Stimulated activated CD8-positive, alpha-beta memory T cell treated with anti-CD3 and anti-CD28 coated beads, Interleukin-15, amount 100 ng/mL, for 4 hours (primary cell): ENCODE measurements at places on chromosomes 5 and 9.

DNA sequence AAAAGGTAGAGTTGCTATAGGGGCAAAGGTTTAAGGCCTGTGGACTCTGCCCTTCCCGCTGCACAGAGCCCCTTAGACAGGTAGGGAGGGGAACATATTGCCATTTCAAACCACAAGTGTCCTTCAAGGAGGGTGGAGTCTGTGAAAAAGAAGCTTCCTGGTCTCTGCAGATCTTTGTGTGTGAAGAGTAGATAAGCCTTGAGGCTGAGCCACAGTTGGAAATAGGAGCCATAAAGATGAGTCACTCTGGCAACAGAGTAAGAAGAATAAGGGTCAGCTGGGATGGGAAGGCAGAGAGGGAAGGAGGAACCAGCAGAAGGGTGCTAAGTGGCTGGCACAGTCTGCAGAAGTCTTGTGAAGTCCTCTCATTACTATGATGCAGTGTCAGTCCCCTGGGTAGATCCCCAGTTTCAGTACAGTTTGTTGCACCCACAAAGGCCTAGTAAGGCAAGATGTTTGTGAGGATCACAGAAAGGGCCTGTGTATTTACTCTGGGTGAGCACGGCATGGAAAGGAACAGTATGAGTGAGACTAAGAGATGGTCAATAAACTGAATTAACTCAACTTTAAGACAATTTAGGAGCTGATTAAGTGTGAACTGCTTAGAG lies 18.1 kb downstream of the GRXCR2 start:
- no peak for DNase-seq

GRCh38 chr5:32193591-32193990 lies 19.5 kb upstream of the GOLPH3 start:
- DNase-seq = no peak

DNA sequence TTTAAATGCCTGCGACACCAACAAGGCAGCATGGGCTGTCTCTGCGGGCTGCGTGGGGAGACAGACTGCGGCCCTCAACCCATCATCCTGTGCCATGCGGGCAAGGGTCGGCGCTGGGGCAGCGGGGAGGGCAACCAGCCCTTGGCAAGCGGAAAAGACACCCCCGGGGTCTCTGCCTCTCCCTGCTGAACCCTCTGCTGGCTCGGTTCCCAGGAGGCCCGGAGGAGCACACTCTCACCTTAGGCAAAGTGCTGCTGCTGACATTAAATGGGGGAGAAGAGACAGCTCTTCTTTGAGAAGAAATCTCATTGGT lies 129.6 kb upstream of the PPP1R26 start:
- DNase-seq = no peak

DNA sequence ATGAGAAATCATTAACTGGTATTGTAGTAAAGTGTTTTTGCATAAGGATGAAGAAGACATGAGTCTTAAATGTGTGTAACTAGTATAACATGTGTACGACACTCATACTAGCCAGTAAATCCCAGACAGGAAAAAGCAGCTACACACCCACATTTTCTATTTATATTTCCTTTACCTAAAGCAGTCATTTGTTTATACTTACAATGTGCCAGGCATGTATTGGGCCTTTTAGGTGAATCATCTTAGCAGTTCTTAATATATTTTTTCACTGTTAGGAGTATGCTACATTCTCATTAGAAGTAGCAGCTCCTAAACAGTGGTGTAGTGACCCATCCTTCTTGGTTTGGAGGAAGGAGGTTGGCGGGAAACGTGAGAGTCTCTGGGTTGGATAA lies 55.8 kb upstream of the TMC1 start:
- DNase-seq = no peak

- no peak for DNase-seq
These were observed 14.8 kb downstream of the ETF1 start for GRCh38 chr5:138528208-138528607.

GRCh38 chr5:112472614-112473013 lies 53.5 kb upstream of the EPB41L4A start:
- no peak for DNase-seq

DNA sequence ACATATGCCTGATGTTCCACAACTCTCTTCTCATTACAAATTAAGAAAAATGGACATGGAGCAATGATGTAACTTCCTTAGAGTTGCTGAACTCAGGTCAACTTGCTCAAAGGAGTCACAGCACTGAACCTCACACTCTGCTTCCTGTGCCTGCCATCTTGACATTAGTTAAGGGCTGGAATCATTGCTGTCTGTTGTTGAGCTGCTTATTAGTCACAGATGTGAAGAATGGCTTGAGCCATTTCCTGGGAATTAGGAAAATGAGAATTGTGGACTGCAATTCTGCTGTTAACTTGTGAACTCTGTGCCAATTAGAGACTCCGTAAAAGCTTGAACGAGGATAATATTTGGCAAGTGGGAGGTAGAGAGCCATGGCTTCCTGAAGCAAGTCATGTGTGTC lies 212.0 kb downstream of the ADAMTS12 start:
- no peak for DNase-seq

DNA sequence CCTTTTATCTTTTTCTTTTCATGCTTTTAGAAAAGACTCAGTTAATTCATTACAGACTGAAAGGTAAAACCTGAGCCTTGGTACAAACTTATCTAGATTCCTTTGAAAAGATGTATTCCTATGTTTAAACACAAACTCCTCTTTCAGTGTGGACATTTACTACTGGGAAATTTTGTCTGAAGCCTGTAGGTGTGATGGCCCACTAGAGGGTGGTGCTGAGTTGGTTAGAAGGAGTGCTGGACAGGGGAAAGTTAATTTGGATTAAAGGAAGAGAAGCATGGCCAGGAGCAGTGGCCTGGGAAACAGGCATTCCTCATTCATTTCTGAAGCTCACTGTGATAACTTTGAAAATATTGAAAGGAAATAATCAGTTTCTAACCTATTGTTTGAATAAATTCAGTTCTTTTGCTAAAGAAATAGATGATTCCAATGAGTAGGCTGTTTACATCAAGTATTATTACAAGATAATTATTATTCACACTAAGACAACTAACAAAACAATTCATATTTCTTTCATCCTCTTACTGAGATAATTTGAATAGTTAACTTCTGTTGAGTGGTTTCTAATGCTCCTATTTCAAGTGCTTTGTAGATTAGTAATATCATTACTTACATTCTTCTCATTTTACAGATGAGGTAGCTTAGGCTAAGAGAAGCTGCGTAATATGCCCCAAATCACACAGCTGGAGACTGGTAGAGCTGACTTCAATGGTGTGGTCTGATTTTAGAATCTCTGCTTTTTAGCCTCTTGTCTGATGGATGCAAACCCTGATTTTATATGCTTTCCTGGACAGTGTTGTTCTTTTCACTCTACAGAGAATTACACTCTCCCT lies 150.9 kb downstream of the ADGRV1 start:
- no peak for DNase-seq

GRCh38 chr9:81619353-81620001 lies 69.9 kb downstream of the TLE1 start:
- DNase-seq = no peak

GRCh38 chr9:120711841-120712538 lies 2.3 kb downstream of the MEGF9 start:
- DNase-seq = no peak

- peak; percentile 11 for DNase-seq
These were observed at the start of gene GPX3 for GRCh38 chr5:151020304-151021110. Gene GPX3, plus strand, starts transcription at chr5:151020591. Its CDS starts 64 bp downstream, at chr5:151020655.

DNA sequence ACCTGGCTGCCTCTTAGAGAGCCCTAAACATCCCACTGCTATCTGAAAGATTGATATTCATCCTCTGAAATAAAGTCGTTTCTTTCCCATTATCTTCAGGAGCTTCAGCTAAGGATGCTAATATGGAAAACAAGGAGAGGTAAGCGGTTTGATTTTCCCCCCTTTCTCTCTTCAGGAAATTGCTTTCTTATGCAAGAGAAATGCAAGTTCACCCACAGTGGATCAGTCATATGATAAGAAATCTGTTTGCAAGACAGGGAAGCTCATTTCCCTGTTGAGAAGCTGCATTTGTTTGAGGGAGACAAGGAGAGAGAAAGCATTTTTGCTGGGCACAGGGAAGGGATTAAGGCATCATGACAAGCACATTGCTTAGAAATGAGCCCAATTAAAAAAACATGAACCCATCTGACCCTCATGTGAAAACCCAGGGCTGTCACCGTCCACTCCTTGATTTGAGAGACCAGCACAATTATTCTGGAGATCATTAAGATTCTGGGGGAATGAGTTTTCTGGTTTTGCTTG lies 53.7 kb upstream of the BOD1 start:
- no peak for DNase-seq

GRCh38 chr9:129850821-129851550 lies 15.7 kb downstream of the USP20 start:
- DNase-seq = no peak

DNA sequence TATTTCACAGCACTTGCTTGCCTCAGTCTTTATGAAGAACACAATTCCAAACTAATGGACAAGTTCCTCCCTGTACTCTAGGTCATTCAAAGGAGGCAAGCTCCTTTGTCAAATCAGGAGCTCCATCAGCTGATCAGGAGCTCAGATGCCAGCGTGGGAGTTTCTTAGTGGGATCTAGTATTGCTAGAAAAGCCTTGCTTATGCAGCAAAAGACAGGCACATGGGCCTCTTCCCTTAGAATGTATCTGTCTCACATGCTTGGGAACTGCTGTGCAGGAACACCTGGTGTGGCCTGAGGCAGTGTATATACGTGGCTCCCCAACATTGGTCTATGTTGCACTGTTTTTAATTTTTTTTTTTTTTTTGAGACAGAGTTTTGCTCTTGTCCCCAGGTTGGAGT lies 21.4 kb upstream of the HAVCR1 start:
- DNase-seq = no peak

DNA sequence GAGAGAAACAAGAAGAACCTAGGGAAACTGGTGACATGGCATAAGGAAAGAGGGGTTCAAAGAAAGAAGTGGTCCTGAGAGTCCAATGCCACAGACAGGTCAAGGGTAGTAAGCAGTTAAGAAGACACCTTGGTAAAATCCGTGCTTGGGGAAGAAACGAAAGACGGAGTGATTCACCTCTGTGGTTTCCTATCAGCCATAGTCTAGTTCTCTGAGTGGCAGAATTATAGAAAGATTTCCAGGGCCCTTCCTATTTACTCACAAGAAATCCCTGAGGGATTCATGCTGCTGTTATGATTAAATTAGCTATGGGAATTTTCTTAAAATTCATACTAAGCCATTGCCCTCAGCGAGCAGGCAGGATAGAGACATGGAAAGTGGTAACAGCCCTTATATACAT lies 31.7 kb downstream of the IL33 start:
- DNase-seq = no peak

GRCh38 chr5:78611126-78611605 lies 37.4 kb downstream of the LHFPL2 start:
- DNase-seq = no peak

DNA sequence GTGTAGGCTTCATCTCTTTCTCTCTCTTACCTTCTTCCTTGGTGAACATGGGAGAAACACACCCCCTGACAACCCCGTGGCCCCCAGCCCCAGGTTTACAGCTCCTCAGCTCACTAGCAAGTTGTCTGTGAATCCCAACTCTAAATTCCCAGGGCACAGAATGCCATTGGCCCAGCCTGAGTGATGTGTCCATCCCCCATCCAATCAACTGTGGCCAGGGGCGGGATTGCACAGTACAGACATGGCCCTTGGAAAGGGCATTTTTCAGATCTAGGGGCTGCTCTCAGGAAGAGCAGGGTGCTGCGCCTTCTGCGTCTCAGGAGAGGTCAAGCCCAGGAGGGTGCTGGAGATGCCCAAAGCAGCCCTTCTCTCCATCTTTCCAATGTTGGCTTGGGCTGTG lies 48.2 kb upstream of the ASS1 start:
- no peak for DNase-seq

GRCh38 chr5:73447530-73448462 lies 781 bp downstream of the FOXD1 start:
- DNase-seq = peak; percentile 21

- DNase-seq = no peak
These were observed 17.1 kb upstream of the ANXA6 start for GRCh38 chr5:151174612-151175101.
